ENCODE measurements at places on chromosomes 13 and 19.

DNA sequence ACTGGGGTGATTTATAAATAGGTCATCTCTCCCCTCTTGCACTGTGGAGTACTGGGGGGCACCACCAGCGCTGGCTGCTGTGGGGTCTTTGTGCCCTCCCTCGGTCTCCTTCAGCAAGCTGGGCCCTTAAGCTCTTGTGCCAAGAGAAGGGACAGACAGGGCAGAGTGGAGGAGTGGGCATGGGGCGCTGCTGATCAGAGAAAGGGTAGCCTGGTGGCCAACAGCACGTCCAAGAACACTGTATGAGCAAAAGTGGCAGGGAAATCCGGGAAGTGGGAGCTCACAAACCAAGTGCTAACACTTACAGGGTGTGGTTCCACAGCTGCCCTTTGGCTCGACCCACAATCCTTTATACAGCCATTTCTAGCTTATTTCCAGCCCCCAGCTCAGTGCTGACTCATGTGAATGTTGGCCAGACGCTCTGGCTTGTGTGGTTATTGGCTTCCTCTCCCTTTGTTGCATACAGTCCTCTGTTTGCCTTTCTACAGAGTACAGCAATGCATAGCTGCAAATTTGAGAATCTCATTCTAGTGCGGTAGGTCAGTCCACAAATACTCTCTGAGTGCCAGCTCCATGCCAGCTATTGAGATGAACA lies 298.8 kb downstream of the SHISA2 start:
- DNase-seq, result peak; percentile 5

GRCh38 chr19:54189145-54189734 lies at the start of gene MBOAT7:
Gene MBOAT7 (minus strand): TSS chr19:54189580. CDS start chr19:54188508, 1,072 bp downstream.
- no peak for DNase-seq

DNA sequence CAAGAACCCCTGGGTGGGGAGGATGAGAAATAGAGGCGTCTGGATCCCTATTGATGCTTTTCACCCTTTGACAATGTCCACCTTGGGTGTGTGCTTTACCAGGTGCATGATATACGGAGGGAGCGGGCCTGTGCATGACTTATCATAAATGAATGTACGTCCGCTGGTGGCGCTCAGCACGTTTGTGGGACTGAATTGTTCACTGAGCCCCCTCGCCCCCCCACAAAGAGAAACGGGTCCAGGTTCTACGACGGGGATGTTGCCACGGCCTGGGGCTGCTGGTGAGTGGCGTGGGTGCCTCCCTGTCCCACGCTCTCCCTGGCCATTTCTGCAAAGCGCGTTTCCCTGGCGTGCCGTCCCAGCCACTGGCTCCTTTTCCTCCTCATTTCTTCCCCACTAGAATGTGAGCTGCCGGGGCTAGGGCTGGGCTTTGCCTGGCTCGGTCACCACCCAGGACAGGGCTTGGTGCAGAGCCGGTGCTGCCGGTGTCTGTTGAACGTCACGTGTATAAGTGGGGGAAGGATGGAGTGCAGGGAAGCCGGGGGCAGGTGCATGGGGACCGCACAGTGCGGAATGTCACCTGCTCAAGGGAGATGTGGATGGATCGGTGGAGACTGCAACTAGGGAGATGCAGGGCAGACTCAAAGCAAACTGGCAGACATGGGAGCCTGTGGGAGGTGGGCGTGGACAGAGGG lies 21.6 kb downstream of the LRRC4B start:
- DNase-seq, result no peak

- DNase-seq, result no peak
These were observed 5.8 kb downstream of the TMEM147 start for GRCh38 chr19:35551091-35551810.

GRCh38 chr13:99058527-99059495 lies 80.9 kb upstream of the DOCK9 start:
- DNase-seq, result no peak

DNA sequence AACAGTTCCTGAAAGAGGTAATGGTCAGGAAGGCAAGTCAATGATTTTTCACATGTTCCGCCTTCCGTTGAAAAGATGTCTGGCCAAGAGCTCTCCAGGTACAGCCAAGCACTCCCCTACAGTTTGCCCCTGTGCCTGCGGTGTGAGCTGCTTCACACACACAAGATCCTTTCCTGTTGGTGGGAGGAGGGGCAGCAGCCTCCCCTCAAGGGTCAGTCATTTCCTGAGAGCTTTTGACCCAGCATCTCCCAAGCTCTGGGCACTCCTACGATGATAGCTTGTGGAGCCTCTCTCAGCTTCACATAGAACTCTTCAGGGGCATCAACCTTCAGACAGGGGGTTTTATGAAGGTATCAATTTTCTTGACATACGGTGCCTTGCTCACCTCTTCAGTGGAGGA lies 86.9 kb downstream of the DOCK9 start:
- DNase-seq, result no peak

GRCh38 chr13:106178816-106179215 lies 356.6 kb downstream of the EFNB2 start:
- DNase-seq, result no peak

- DNase-seq, result peak; percentile 42
These were observed 25.4 kb upstream of the GPR12 start for GRCh38 chr13:26785838-26786630.

- no peak for DNase-seq
These were observed 44.5 kb downstream of the TMEM255B start for GRCh38 chr13:113803409-113804016.

All from CD4-positive, alpha-beta T cell (primary cell).